ENCODE measurements at places on chromosomes 6 and 20. TPM values are rescaled to one million over a fixed set of nuclear protein-coding genes. Genes with fewer than 3 reads are reported as not detected.

- peak overlapping the region; percentile 83 for H3K27ac ChIP-seq
- DNase-seq: peak; percentile 50
These were observed 5.9 kb downstream of the TMEM63B start for GRCh38 chr6:44133003-44133931.

DNA sequence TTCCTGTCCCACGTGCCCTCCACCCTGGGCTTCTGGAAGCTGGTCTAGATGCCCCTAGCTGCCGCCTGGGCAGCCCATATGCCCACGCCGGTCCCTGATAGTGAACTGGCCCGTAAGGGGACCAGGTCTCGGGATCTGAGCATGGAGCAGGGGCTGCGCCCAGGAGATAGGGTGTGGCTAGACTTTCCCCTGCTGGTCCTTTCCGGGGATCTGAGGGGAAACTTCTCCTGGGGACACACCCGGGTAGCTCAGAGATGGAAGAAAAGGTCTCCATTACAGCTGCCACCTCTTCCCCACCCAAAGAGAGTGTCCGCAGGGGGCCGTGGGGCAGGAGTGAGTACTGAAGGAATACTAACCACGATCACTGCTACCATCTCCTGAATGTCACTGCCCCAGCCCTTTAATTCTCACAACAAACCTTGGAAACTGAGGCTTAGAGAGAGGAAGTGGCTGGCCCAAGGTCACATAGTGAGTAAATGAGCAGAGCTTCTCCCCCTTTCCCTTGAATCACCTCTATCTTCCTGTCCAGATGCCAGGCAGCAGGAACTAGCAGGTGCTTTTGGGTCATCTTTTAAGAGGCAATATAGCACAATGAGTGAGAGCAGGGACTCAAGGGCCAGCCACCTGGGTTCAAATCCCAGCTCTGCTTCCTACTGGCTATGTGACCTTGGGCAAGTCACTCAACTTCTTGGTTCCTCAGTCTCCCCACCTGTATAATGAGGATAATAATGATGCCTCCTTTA is 11.8 kb upstream of the CCN5 start:
- H3K4me1 ChIP-seq: peaks cover 22% of the 10 kb centered on the region
- no peak overlapping the region for H3K27ac ChIP-seq
- DNase-seq: no peak
- H3K36me3 ChIP-seq: no peaks in the 10 kb centered on the region

DNA sequence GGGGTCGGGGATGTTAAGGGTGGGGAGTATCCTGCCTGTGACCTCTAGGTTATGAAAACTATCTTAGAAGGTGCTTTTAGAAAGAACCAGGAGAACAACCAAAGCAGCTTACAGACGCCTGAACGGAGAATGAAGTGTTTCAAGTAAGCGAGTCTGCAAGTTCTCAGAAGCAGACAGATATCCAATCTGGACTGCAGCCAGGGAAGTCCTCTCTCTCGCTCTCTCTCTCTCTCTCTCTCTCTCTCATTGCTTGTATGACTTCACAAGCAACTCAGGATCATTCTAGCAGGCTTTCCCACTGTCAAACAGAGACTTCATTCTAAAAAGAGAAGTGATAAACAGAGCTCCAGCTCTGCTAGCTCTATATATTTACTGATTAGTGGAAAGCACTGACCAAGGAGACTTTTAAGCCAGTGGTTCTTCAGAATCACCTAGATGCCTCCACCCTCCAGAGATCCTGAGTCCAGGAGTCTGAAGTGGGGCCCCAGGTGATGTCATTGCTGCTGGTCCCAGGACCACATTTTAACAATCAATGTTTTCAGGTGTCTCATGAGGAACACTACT is 6.0 kb downstream of the TCF21 start:
- DNase-seq: no peak
- H3K36me3 ChIP-seq: no peaks in the 10 kb centered on the region
- H3K4me1 ChIP-seq: peaks cover 41% of the 10 kb centered on the region
- H3K27ac ChIP-seq: no peak overlapping the region

DNA sequence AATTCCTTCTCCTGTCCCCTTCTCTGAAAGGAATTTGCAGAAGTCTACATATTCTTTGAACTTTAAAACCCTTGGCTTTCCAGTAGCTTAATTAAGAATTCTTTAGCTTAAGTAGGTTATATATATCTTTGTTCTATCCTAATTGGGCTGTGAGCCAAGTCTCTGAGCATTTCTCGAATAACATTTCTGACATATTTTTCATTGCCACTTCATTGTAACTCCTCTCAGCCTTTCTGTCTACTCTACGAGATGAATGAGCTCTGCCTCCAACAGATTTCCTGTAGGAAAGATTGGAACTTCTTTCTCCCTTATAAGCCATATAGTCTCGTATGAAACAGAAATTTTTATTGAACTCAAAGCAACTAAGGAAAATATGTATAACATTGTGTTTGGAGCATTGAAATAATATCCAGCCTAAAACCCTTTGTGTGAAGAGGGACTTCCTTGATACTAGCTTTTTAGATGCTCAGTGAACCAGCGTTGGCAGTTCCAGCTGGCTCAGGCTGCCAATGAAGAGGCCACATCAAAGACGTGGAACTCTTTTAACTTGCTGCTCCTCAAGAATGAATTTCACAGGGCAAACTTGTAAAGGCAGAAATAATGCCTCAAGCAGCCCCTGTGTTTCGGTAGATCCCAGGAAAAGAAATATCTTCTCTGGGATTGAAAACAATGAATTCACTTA is 87.7 kb upstream of the NOX3 start:
- H3K27me3 ChIP-seq: no peaks in the 10 kb centered on the region
- no peak overlapping the region for H3K4me3 ChIP-seq
- H3K27ac ChIP-seq: no peak overlapping the region

DNA sequence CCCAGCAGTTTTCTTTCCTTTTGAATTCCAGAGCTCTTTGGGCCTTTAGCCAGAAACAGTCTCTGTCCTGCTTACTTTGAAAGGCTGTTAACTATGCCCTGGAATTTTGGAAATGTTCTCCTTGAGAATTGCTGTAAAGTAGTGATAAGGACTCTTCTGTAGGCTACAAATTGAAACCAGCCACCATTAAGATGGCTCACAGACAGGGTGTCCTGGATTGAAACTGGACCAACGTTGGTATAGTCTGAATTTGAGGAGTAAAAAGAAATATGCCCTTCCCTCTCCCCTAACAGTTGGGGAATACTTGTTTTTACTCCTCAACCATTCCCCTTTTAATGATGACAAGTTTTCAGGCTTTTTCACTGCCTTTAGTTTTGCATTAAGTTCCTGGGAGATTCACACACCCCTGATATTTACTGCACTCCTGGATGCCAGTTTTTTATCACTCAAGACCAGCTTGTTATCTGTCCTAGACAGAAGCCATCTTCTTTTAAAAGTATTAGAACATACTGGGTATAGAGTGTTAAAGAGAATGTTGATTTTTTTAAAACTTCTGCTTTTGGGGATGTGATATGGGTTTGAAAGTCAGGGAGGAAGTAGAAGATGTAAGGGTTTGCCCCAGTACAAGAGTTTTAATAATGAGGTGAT is 21.9 kb downstream of the TOP1 start:
- no peaks in the 10 kb centered on the region for H3K36me3 ChIP-seq
- no peak for DNase-seq
- H3K27me3 ChIP-seq: no peaks in the 10 kb centered on the region

DNA sequence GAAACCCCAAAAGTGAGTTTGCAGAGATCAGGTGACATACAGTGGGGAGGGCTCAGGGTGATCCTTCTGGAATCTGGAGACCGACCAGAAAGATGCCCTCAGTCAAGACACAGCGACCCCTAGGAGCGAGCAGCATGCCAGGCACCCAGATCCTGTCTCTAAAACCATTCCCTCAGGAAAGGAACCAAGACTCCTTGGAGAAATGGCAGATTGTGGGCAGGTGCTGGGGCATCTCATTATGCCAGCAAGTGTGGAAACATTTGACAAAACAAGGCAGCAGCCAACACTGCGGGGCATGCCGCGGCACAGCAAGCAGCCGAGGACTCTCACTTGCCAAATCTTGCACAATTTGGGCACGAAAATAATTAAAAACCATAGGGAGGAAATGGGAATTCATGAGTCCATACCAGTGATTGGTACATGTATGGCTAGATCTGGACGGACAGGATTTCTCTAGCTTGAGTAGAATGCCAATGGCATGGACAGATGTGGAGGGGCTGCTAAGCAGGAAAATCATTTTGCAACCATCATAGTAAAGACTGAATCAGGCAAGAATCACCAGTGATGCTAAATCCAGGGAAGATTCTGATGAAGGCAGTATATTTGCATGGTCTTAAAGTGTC is 76.9 kb downstream of the GINS1 start:
- H3K36me3 ChIP-seq: peaks cover 38% of the 10 kb centered on the region
- H3K27me3 ChIP-seq: no peaks in the 10 kb centered on the region
- no peak for DNase-seq
- H3K4me3 ChIP-seq: no peak overlapping the region
- peaks cover 8% of the 10 kb centered on the region for H3K4me1 ChIP-seq

- H3K27ac ChIP-seq: no peak overlapping the region
- no peak overlapping the region for H3K4me3 ChIP-seq
- no peaks in the 10 kb centered on the region for H3K27me3 ChIP-seq
These were observed 52.5 kb upstream of the TAGAP start for GRCh38 chr6:159097256-159097655.

- no peak overlapping the region for H3K27ac ChIP-seq
- H3K27me3 ChIP-seq: peaks cover 44% of the 10 kb centered on the region
- no peak for DNase-seq
These were observed 884 bp downstream of the MCHR2 start for GRCh38 chr6:99993146-99993532.

- no peaks in the 10 kb centered on the region for H3K27me3 ChIP-seq
- H3K36me3 ChIP-seq: peaks cover 11% of the 10 kb centered on the region
- no peak overlapping the region for H3K4me3 ChIP-seq
- H3K4me1 ChIP-seq: peaks cover 18% of the 10 kb centered on the region
These were observed 38.5 kb downstream of the SOD2 start for GRCh38 chr6:159654483-159655098.

- DNase-seq: no peak
- peaks cover 27% of the 10 kb centered on the region for H3K4me1 ChIP-seq
- peaks cover 3% of the 10 kb centered on the region for H3K27me3 ChIP-seq
- H3K27ac ChIP-seq: peak overlapping the region; percentile 90
These were observed 30.7 kb upstream of the ZBP1 start for GRCh38 chr20:57650756-57651483.

- H3K27ac ChIP-seq: peak overlapping the region; percentile 72
- DNase-seq: no peak
- no peaks in the 10 kb centered on the region for H3K27me3 ChIP-seq
- H3K36me3 ChIP-seq: peaks cover 11% of the 10 kb centered on the region
These were observed 19.5 kb downstream of the NHLRC1 start for GRCh38 chr6:18102783-18103509.

DNA sequence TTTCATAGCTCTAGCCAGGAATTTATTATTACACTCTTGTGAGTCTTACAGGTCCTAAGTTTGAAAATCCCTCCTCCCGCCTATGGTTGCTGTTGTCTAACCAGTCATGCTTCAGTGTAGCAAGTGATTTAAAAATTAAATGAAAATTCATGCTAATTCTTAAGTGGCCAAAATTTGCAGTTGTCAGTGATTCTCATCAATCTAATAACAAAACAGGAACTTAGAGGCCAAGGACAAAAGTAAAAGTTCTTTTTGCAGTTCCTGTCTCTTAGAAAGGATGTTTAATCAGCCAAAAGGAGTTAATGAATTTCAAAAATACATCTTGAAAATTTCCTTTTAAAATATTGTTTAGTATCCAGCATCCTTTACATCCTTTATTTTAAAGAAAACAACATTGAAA is 36.3 kb downstream of the VTA1 start:
- DNase-seq: no peak
- H3K27me3 ChIP-seq: no peaks in the 10 kb centered on the region
- H3K4me1 ChIP-seq: 0 out of 2 replicates have a peak, but pooled peaks cover 7% of the 10 kb centered on the region
- H3K4me3 ChIP-seq: no peak overlapping the region

- H3K4me3 ChIP-seq: no peak overlapping the region
- no peaks in the 10 kb centered on the region for H3K36me3 ChIP-seq
- peaks cover 3% of the 10 kb centered on the region for H3K4me1 ChIP-seq
- no peak overlapping the region for H3K27ac ChIP-seq
- H3K27me3 ChIP-seq: peaks cover 15% of the 10 kb centered on the region
These were observed 7.8 kb upstream of the ACSS1 start for GRCh38 chr20:25065625-25066338.

- H3K27ac ChIP-seq: no peak overlapping the region
- DNase-seq: no peak
- H3K4me3 ChIP-seq: no peak overlapping the region
- H3K36me3 ChIP-seq: no peaks in the 10 kb centered on the region
These were observed 674.9 kb downstream of the GRIK2 start for GRCh38 chr6:102068349-102068929.

GRCh38 chr6:88167352-88167937 is 1.3 kb upstream of the CNR1 start:
- H3K36me3 ChIP-seq: no peaks in the 10 kb centered on the region
- peak; percentile 27 for DNase-seq
- H3K4me1 ChIP-seq: peaks cover 16% of the 10 kb centered on the region
- no peak overlapping the region for H3K27ac ChIP-seq
- peaks cover 65% of the 10 kb centered on the region for H3K27me3 ChIP-seq
- peak overlapping the region; percentile 74 for H3K4me3 ChIP-seq

GRCh38 chr20:47311967-47312681 is 44.4 kb downstream of the ZMYND8 start:
- DNase-seq: no peak
- H3K27me3 ChIP-seq: no peaks in the 10 kb centered on the region
- peaks cover 29% of the 10 kb centered on the region for H3K36me3 ChIP-seq
- no peak overlapping the region for H3K4me3 ChIP-seq
- H3K27ac ChIP-seq: peak overlapping the region; percentile 83
- peaks cover 70% of the 10 kb centered on the region for H3K4me1 ChIP-seq

The FOXC1 gene
- total RNA-seq: 10.7 TPM

The AFG1L gene
- 8.7 TPM for total RNA-seq

The SOX18 gene
- 0.81 TPM for total RNA-seq

The CD24 gene
- 937 TPM for total RNA-seq

The DYNLT1 gene
- total RNA-seq: 91.8 TPM

The ZC2HC1B gene
- not detected for total RNA-seq

The ZBTB9 gene
- 19.4 TPM for total RNA-seq

The EEF1A2 gene
- 34.9 TPM for total RNA-seq
